ENCODE measurements at places on chromosomes 6 and 20. TPM values are rescaled to one million over a fixed set of nuclear protein-coding genes. Genes with fewer than 3 reads are reported as not detected.

DNA sequence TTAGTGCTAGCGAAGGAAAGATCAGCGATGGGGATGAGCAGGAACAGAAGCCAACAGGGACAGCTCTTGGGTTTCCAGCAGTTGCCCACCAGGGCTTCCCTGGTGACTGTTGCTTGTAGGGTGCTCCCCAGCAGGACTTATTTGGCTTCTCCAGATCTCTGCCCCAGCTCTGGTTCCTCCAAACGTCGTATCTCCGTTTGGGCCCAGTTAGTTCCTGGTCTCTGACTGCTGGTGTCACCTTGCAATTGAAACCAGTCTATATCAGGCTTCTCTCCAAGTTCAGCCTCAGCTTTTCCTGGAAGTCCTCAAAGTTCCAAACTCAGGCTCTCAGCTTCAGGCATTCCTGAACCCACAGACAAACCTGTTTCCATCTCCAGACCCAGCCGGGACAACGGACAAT, 70.8 kb upstream of the NXT1 start:
- no peak for DNase-seq

Gene CFB
- 39.6 TPM for polyA plus RNA-seq

Gene DNMT3B
- polyA plus RNA-seq, result 1.0 TPM

DNA sequence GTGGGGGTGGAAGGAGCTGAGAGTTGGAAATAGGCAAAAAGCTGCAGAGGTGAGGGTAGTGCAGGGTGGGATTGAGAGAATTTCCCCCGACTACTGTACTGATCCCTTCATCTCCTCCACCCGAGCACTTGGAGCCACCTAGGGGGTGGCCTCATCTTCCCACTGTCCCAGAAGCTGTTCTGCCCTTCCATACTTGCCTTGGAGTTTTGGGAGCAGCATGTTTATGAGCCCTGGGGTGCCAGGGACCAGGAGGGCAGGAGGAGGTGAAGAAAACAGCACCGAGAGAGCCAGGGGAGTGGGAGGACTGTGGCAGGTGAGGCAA, 34.0 kb upstream of the HLA-A start:
- no peak for DNase-seq

Gene SNAP91
- 2.4 TPM for polyA plus RNA-seq

Gene DSP
- 4.3 TPM for polyA plus RNA-seq

DNA sequence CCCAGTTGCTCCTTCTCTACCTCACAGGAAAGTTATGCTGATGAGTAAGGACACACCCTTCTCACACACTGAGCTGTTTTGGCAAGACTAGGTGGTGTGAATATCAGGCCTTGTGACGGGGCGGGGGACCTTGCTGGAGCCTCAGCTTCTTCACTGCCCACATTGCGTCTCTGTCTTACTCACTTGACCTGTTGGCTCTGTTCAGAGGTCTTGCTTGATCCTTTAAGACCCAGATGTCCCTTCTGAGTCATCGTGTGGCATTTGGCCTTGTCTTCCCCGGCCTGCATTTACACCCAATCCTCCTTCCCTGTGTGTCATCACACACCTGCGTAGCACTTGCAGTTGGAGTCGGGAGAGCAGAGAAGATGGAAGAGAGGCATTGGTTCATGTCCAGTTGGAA, 8.3 kb upstream of the PRND start:
- no peak for DNase-seq

- no peak for DNase-seq
These were observed 3.1 kb downstream of the ZCCHC3 start for GRCh38 chr20:300345-300990.

Gene VSTM2L
- polyA plus RNA-seq, result 1.6 TPM

Gene RBM24
- 22.4 TPM for polyA plus RNA-seq

GRCh38 chr6:46312654-46313053, 141.9 kb upstream of the ENPP5 start:
- DNase-seq, result no peak

DNA sequence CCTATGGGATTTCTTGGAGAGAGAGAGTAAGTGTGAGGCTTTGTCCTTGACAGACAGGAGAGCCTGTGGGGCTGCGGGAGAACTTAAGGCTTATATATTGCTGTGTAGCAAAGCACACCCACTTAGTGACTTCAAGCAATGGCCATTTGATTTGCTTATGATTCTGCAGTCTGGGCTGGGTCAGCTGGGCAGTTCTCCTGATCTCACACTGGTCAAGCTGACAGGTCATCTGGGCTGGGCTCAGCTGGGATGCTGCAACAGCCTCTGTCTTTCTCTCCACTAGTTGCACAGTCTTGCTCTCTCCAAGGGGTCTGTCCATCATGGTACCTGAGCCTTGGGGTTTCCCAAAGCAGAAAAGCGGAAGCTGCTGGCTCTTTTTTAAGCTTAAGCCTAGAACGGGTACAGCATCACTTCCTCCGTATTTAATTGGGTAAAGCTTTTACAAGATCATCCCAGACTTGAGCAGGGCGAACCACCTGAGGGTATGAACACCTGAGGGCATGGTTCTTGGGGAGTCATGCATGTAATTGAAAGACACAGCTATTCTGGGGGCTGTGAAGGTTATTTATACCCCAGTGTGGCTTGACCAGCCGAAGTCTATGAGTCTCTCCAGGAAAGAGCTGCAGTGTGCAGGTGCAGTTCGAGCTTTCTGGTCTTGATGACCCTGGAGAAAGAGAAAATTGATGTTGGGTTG, 13.3 kb upstream of the GGTLC1 start:
- no peak for DNase-seq

DNA sequence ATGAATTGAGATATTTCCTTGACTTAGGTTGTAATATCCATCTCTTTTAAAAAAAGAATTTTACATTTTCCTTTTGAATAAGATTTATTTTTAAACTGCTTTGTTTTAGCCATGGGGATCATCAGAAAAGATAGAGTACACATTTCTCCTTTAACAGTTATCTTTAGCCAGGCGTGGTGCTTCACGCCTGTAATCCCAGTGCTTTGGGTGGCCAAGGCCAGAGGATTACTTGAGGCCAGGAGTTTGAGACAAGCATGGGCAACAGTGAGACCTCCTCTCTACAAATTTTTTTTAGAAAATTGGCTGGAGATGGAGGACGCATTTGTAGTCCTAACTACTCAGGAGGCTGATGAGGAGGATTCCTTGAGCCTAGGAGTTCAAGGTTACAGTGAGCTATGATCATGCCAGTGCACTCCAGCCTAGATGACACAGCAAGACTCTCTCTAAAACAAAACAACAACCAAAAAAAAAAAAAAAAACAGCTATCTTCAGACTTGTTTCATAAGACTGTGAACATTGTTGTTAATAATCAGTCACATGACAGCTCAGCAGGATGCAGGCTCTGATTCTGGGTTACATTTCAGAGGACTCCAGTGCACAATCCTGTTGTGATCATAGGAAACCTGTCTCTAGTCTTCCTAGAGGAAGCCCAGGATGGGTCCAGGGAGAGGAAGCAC, 2.0 kb upstream of the SLC17A3 start:
- no peak for DNase-seq

DNA sequence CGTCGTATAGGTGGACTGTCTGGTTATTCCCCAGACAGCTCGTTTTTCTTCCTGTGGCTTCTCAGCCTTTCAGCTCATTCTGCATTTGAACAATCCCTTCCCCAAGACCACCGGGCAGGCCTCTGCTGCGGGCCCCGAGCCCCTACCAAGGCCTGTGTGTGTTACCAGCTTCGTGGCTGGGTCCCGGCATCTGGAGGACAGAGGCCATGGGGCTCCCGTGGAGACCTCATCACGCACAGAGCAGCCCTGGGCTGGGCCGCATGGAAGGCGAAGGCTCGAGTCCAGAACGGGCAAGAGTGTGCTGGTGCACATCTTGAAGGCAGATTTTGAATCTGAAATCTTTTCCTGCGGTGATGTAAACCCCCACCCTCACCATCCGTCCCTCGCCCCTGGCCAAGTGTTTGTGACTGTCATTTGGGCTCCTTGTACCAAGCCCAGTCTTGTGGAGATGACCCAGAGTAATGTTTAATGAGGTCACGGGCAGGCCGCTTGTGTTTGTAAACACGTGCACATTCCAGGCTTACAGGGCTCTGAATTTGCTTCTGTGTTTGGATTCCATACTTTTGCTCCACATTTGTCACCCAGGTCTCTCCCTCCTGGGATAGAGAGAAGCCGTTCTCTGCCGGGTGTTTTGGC, 119.6 kb downstream of the CDH4 start:
- no peak for DNase-seq

- no peak for DNase-seq
These were observed 32.1 kb downstream of the FNDC1 start for GRCh38 chr6:159201336-159201735.

DNA sequence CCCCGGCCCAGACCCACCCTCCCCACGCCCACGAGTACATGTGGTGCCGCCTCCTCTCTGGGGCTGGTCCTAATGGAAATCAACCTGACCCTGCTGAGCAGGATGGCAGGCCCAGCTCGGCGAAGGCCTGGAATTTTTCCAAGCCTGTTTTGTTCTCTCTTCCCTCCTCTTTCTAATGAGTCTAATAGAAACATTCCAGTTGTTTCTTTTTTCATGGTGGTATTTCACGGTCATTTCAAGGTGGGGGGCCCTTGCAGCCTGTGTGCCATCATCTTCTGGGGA, 16.6 kb downstream of the SMOC2 start:
- DNase-seq, result no peak

Gene KIF25
- 0.53 TPM for polyA plus RNA-seq

- no peak for DNase-seq
These were observed 29.6 kb downstream of the ZC3H12D start for GRCh38 chr6:149455031-149455732.

Gene FRS3
- 7.4 TPM for polyA plus RNA-seq

GRCh38 chr6:35585658-35586057, 73.0 kb upstream of the TULP1 start:
- DNase-seq, result no peak

DNA sequence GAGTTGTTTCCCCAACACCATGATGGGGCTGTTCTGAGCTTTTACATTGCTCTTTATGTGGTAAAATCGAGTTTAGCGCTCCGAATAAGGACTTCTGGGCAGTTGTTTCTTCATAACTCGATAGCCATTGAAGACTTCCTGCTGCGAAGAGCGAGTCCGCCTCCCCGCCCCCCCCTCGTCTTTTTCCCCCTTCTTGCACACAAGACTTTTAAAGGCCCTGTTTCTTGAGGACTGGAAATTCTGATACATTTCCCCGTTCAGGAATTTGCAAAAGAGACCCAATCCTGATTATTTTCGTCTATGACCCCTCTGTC, 1.5 kb upstream of the CITED2 start:
- no peak for DNase-seq

DNA sequence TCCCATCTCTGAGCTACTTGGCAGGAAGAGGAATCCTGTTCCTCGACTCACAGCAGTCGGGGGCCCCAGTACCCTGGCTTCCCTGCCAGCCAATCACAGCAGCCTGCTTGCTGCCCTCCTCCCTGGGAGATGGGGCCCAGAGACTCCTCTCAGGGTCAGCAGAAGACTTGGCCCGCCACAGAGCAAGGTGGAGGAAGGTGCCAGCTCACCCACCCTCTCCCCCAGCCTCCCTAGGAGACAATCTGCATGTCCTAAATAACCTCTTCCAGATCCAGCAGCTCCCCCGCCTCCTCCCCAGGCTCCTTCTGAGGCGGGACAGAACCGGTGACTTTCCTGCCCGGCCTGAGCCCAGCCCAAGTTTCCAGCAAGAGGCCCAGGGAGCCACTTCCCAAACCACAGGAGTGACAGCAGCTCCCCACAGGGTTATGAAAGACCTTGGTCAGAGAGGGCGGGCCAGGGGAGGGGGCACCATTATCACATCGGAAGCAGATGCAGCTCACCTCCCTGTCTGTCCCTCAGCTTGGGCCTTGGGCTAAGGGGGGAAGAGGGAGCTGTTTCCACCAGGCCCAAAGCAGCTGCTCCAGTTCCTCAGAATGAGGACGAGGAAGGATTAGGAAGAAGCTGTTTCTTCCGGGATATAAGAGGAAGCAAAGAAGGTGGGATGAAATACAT, 2.3 kb downstream of the CCND3 start:
- DNase-seq, result no peak

Data from urinary bladder (tissue), 4 donors.